ENCODE measurements at places on chromosomes 6 and 20. TPM values are rescaled to one million over a fixed set of nuclear protein-coding genes. Genes with fewer than 3 reads are reported as not detected.

Gene POM121L2
- not detected for total RNA-seq

Gene SRPK1
- 140 TPM for total RNA-seq

GRCh38 chr6:32176476-32177182, 745 bp upstream of the AGPAT1 start:
- H3K27ac ChIP-seq: peak overlapping the region; percentile 92
- peak; percentile 22 for DNase-seq
- no peaks in the 10 kb centered on the region for H3K27me3 ChIP-seq
- peak overlapping the region; percentile 93 for H3K4me3 ChIP-seq

DNA sequence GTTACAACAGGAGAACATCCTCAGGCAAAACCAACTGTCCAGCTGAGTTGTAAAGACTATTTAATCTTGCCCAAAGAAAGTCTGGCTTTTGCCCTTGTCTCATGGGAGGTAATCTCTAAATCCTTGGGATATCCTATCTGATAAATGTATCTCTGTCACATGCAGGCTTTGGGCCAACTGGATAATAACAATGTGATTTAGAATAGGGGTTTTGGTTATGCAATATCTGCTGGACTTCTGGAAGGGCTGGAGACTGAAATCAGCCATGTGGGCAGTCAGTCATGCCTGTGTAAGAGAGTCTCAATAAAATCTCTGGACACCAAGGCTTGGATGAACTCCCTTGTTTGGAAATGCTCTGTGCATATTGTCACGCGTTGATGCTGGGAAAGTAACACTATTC, 56.3 kb upstream of the PRL start:
- no peaks in the 10 kb centered on the region for H3K4me1 ChIP-seq
- H3K36me3 ChIP-seq: no peaks in the 10 kb centered on the region
- H3K27me3 ChIP-seq: no peaks in the 10 kb centered on the region

- H3K36me3 ChIP-seq: no peaks in the 10 kb centered on the region
- no peak overlapping the region for H3K4me3 ChIP-seq
- no peaks in the 10 kb centered on the region for H3K4me1 ChIP-seq
- no peak for DNase-seq
Observed at GRCh38 chr20:23686046-23686750, 2.6 kb downstream of the CST4 start.

All from natural killer cell treated with Interleukin-12 subunit alpha and Interleukin-12 subunit beta and Interleukin-15 and Interleukin-18, amount 100 ng/mL, for 72 hours (primary cell).